ENCODE measurements at places on chromosomes 5 and 9. TPM values are rescaled to one million over a fixed set of nuclear protein-coding genes. Genes with fewer than 3 reads are reported as not detected.

- no peak for DNase-seq
Measured at GRCh38 chr9:83701769-83702168, 6.0 kb downstream of the UBQLN1 start.

LHX3 gene
- not detected for total RNA-seq

EQTN gene
- total RNA-seq, result not detected

DNA sequence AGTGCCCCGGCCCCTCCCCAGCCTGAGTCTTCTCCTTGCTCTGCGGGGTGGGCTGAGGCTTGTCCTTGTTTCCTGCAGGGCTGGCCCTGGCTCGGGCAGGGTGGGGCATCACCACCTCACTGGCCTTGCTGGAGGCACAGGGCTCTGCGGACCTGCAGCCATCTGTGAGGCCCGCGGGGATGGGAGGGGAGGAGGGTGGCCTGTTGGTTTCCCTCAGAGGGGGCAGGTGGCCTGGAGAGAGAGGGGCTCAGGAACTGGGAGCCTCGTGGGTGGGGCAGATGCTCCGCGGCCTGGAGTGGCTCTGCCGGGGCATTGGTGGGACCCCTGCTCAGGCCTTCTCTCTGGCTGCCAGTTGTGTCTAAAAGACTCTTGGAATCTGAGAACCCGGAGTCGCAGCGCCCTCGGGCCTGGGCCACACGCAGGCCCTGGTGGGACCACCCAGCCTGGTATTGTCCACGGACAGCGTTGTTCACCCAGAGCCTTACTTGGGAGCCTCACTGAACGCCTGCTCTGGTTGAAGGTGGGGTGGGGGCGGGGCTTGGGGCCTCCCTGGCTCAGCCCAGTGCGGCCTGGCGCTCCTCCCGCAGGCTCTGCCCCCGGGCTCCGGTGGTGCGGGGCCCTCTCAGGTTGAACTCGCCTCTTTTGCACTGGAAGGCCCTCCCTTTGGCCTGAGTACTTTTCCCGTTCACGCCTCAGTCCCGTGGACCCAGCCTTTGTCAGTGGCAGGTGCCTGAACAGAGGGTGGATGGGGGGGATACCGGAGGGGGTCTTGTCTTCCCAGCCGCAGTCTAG lies 111.3 kb downstream of the RXRA start:
- no peak for DNase-seq

GRCh38 chr9:88973281-88974045 lies 17.8 kb upstream of the S1PR3 start:
- no peak for DNase-seq

DNA sequence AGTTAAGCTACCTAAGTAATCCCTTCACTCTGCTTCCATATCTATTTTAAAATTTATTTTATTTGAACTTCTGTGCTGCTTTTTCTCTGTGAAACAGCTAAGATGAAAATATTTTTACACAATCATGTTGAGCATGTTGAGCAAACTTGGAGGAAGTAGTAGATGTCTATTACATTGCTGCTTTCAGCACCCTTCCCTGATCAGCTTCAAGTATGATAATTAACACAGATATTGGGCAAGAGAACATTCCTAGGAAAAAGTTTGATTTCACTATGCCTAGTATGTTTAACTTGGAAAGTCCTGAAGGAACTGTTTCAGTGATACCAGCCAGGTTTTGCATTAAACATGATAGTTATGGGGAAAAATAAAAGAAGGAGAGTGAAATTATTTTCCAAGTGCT lies 283.6 kb downstream of the ELAVL2 start:
- no peak for DNase-seq

- DNase-seq, result no peak
Measured at GRCh38 chr9:27388150-27388549, 91.2 kb upstream of the EQTN start.

SEMA5A gene
- total RNA-seq, result not detected

IFNA2 gene
- total RNA-seq, result not detected

DNA sequence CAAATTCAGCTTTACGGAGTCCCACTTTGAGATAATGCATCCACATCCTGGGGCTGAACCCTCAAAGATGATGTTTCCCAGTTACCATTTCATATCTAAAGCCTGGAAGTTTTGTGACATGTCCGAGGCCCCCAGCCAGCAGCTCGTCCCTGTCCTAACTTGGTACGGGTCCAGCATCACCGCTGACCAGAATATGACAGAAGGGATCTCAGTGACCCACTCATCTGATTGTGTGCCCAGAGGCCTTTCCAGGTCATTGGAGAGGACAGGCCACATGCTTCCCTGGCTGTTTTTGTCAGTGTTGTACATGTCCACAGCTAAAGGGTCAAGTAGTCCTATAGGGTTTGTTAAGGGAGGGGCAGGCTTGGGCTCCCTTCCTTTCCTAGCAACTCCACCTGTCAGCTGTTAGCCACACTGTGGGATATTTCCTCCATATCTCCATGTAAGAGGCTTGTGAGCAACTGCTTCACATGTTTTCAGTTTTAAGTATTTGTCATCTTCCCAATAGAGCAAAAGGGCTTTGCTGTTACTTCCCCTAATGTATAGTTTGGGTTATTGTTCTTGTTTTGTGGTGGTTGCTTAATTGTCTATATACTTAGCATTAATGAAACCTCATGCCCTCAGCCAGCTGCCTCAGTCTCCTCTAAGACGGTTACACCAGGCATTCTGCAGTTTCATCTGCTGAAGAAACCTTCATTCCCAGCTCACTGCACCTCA lies 33.4 kb downstream of the SECISBP2 start:
- no peak for DNase-seq

GRCh38 chr5:57482671-57483106 lies at the start of gene ACTBL2:
Gene ACTBL2, minus strand, starts transcription at chr5:57482811. Its CDS starts 104 bp downstream, at chr5:57482707.
- no peak for DNase-seq

DNA sequence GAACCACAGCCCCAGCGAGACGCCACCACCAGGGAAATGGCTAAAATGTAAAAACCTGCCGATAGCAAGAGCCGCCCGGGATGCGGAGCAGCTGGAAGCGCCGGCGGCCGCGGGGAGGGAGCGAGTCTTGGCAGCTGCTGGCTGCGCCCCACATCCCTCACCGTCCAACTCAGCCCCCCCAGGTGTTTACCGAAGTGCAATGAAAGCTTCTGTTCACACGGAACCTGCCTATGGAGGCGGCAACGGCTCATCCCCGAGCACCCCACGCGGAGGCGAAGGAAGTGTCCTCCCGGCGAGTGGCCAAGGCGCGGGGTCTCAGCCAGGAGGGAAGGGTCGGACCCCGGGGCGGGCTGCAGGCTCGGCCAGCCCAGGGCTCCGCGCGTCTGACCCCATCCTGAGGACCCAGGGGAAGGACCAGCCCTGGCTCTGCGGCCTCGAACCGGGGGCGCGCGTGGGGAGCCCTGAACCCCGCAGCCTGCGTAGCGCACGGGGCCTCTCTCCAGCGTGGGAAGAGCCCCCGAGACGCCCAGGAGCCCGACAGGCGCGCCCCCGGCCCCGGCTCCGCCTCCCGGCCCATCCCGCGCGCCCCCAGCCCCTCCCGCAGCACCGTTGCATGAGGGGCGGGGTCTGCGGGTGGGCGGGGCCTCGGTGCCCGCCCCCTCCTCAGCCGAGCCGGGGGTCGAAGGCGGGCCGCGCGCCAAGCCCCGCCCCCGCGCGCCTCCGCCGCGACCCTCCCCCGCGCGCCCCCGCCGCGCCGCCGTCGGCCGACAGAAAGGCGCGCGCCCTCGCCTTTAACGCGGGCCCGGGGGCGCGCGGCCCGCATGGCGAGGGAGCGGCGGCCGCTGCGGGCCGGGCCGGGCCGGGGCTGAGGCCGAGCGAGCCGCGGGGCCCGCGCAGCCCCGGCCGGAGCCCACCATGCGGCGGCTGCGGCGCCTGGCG lies at the start of gene DIPK1B:
TSS of gene DIPK1B (plus strand) at position 822 of the 939 bp plus-strand sequence. CDS start at position 916, 94 bp downstream.
- no peak for DNase-seq

DCTN3 gene
- total RNA-seq, result 98.9 TPM

GRCh38 chr5:147616421-147616820 lies 106.6 kb upstream of the DPYSL3 start:
- DNase-seq, result no peak

DBH gene
- total RNA-seq, result not detected

TTC23L gene
- total RNA-seq, result not detected

DNA sequence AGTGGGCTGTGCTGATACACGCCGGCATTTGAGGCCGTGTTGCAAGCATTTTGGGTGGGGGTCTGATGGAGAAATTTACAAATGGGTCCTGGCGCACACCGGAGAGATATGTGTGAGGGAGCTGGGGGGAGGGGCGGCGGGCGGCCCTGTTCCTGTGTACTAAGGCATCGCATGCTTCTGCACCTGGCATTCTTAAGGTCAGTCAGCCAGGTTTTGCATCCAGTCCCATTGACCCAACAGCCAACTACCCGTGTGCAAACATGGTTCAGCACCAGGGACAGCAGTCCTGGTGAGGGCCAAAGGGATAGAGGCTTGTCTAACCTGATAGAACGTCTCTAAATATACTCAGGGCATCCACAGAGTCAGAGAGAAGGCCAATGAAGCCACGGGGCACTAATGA lies 839 bp downstream of the GABRG2 start:
- peak; percentile 46 for DNase-seq

- DNase-seq, result no peak
Measured at GRCh38 chr9:84711398-84711777, 41.9 kb downstream of the NTRK2 start.

DNAJC21 gene
- total RNA-seq, result 40.4 TPM

BAG1 gene
- total RNA-seq, result 55.6 TPM

GRCh38 chr5:13478831-13479465 lies 465.5 kb downstream of the DNAH5 start:
- peak; percentile 55 for DNase-seq

DNA sequence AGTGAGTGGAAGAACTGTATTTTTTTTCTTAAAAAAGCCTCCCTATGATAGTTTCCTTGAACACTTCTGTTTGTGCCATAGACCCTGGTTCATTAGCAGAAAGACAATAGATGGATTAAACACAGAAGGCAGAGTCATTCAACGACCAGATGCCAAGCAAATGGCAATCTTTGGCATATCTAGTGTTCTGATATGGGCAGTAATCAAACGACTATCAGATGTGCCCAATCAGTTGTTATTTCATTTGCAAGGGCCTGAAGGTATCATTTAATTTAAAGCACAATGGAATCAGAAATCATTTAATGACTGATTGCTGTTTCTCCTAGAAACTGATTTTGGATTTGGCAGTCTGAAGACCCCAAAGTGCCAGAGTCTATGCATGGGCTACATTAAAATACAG lies 61.3 kb downstream of the SGCD start:
- no peak for DNase-seq

DNA sequence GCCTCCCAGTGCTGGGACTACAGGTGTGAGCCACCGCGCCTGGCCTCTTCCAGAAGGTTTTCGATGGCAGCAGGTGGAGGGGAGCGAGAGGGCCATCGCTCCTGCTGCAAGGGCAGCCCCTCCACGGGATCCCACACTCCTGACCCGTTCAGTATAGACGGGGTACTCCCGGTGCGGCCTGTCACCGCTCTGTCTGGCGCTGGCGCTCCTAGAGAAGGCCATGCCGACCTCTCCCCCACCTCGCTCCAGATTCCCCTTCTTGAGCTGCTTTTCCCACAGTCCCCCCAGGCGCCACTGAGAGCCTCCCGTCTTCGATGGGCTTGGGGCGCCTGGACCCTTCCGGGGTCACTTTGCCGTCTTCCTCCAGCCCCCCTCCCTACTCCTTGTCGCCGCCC lies 4.3 kb upstream of the SQSTM1 start:
- no peak for DNase-seq
